ENCODE measurements at places on chromosomes 12 and 14.
A peak's percentile ranks its signal among the peaks of the same experiment; 100 is the strongest.

DNA sequence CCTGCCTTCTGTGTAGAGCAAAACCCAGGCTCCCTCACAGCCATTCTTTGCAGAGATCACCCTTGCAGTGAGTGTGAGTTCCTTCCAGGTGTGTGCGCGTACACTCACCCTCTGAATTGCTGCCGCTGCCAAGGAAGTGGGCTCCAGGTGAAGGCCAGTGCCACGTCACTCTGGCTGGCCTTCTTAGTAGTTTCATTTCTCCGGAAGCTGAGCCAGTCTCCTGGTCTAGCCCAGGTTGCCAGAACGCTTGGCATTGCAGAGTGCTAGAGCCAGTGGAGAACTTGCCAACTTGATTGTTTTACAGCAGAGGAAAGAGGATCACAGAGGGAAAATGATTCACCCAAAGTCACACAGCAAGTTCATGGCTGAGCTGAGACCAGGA, 11.0 kb downstream of the CBLN3 start:
- DNase-seq = no peak

- DNase-seq = no peak
Observed at GRCh38 chr12:66941150-66941549, 262.3 kb upstream of the GRIP1 start.

DNA sequence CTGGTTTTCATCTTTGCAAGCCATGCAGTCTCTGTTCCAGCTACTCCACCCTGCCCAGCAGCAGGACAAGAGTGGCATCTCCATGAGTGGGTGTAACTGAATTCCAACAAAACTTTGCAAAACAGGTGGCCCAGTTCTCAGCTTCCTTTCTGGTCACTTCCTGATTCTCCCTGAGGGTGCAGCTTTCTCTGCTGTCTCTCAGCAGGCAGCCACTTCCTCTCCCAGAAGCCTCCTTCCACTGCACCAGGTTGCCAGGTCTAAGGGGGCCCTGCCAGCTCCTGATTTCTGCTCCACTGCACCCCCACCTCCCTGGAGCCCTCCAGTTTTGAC, 341.0 kb upstream of the FKBP4 start:
- no peak for DNase-seq

DNA sequence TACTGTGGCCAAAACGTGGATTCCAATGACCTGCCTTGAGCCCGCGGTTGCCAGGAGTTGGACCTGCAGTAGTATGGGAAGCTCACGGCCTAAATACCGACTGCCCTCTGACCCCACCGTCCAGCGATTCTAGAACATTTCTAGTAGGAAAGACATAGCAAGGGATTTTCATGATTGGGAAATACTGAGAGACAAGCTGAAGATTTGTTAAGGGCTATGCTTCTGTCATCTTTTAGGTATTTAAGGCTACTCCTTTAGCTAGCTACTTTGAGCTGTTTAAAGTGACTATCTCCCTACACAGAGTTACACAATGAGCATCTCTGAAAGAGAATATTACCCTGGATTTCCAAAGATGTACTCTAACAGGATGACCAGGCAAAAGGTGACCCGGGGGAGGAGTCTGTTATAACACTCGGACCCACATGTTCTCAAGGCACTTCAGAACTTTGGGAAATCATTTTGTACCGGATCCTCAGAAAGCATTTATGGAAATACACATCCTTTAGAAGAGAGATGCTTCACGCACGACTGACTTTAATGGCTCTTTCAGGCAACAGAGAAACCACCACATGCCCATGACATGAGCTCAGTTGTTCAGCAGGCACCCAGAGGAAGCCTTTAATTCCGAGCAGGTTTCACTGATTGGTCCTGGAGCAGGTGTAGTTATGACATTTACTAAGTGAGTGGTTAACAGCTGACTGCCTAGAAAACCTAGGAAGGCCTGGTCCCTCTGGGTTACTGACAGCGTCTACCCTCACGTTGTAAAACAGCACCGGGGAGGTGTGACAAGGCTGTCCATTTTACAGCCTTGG, 4.2 kb downstream of the BAG5 start:
- DNase-seq = peak; percentile 32

DNA sequence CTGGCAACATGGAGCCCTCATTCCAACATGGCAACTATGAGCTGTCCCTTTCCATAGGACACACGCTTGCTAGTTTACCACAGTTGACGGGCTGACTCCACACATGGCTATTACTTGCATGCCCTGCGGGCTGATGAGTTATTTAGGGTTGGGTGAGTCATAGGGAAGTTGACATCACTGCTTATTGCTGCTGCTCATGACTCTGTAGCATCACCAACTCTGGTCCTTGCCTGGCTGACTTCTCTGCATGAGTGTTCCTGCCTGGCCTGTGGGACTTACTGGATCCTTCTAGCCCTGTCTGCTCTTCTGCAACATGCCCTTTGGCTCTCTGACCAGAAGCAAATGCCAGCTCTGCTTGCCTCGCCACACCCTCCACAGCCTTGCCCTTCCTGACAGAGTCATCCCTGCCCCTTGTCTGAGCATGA, 199.5 kb downstream of the ANO6 start:
- no peak for DNase-seq

DNA sequence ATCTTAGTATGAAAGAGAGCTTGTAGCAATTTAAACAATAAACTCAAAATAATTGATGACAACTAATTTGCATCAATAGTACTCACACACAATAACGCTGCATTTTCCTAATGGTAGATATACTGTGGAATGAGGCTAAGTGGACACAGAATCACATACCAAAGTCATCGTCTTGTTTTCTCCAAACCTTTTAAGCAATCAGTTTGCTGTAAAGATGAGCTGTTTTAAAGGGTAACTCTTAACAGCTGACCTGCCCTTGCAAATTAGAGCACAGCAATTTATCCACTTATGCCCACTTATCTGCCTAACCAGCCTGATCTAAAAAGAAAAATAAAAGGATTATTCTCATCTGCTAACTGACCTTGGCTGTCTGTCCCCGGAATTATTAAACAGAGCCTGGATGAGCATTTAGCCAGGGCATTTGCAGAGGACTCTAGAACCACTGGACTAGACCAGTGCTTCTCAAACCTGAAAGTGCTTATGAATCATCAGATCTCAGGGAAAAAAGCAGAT, 174.3 kb upstream of the BCL2L14 start:
- DNase-seq = peak; percentile 75

GRCh38 chr12:110913119-110914056, 7.0 kb downstream of the MYL2 start:
- no peak for DNase-seq

DNA sequence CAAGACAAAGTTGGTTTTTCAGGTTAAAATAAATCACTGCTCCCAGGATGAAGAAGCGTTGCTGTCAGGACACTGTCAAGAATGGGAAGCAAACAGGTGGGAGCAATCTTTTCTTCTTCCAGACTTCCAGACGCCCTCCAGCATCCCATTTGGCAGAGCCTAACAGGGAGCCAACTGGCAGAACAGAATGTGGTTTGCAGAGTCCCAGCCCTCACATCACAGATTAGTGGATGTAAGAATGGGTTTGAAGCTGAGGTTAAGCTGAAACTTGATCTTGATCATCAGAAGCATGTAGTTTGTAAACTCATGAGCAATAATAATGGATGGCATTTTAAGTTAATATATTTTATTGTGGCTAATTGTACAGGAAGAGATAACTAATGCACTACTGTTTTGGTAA, 636.4 kb downstream of the SLC6A15 start:
- peak; percentile 25 for DNase-seq

- DNase-seq = no peak
Observed at GRCh38 chr12:120078868-120079267, 37.7 kb downstream of the RAB35 start.

DNA sequence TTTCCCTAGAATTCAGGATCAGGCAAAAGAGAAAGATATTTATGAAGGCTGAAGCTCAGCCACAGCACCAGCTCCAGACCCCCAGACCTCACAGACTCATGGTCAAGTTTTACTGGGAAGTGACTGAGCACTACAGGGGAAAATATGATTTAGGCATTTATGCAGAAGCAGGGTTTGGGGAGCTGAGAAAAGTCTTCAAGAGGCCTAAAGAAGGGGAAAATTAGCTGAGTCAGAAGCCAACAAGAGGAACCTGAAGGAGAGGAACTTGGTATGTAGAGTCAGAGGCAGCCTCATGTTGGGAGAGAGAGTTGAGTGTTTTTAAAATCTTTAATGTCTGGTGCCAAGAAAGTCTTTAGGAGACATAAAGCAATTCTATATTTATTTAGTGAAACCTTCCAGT, 63.0 kb downstream of the FOS start:
- DNase-seq = no peak
